ENCODE measurements at places on chromosomes 1 and 21.

- DNase-seq, result no peak
Measured at GRCh38 chr21:32046191-32046590, 173.4 kb downstream of the HUNK start.

DNA sequence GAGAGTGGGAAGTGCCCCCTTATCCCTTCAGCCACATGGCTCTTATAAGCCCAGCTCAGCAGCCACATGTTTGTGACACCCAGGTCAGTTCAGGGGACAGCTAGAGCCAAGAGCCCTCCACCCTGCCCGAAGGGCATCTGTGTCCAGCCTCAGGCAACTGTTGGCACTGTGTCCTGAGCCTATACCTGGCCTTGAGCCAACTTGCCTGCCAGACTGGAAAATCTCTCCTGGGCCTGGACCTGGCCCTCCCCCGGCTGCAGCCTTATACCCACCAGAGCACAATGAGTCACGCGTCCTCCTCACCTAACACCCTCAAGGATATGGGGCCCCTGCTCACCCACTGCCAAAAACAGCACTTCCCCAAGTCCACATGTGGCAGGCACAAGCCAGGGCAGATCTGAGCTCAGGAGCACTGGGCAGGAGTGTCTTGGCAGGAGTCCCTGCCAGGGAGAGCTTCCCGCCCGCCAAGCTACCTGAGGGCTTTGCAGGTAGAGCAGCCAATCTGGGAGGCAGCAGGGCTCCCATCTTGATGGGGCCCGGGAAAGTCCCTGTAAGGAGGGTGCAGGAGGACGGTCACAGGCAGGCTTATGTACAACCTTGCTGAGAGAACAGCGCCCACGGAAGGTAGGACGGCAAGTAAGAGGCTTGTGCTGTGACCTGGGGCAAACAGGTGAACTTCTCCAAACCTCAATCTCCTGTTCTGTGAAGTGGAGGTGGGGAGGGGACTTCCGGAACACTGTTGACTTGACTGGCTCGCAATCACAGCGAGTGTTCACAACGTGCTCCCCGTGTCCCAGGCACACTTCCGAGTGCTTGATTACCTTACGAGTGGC, 19.8 kb upstream of the HSPG2 start:
- DNase-seq, result peak; percentile 65

- DNase-seq, result no peak
Measured at GRCh38 chr21:26177746-26178426, 7.3 kb upstream of the APP start.

- DNase-seq, result no peak
Measured at GRCh38 chr1:39017266-39017665, 8.9 kb upstream of the NDUFS5 start.

DNA sequence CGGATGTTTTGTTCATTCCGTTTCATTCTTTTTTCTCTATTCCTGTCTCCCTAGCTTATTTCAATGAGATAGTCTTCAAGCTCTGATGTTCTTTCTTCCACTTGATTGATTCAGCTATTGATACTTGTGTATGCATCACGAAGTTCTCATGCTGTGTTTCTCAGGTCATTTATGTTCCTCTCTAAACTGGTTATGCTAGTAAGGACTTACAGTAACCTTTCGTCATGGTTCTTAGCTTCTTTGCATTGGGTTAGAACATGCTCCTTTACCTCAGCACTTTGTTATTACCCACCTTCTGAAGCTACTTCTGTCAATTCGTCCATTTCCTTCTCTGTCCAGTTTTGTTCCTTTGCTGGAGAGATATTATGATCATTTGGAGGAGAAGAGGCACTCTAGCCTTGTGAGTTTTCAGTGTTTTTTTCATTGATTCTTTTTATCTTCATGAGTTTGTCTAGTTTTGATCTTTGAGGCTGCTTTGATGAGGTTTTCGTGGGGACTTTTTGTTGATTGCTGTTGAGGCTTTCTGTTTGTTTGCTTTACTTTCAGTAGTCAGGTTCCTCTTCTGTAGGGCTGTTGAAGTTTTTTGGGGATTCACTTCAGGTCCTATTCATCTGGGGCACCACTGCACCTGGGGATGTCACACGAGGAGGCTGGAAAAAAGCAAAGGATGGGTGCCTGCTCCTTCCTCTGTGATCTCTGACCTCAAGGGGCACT, 496.9 kb upstream of the LRRC7 start:
- no peak for DNase-seq

- DNase-seq, result no peak
Measured at GRCh38 chr1:30763651-30764248, 6.2 kb upstream of the LAPTM5 start.

DNA sequence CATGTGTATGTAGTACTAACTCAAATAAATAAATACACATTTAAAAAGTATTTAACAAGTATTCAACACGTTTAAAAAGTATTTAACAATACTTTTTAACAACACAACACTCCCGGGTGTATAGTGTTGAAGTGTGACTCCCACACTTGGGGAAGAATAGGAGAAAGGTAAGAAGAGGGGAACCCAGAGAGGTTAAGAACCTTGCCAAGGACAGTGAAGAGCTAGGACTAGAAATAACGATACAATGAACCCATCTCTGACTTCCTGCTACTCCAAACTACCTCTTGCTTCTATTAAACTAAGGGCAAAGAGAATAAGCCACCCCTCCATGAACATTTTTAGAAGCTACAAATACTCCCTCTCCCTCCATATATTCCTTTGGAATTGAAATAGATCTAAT, 1.7 kb upstream of the GFI1 start:
- no peak for DNase-seq

DNA sequence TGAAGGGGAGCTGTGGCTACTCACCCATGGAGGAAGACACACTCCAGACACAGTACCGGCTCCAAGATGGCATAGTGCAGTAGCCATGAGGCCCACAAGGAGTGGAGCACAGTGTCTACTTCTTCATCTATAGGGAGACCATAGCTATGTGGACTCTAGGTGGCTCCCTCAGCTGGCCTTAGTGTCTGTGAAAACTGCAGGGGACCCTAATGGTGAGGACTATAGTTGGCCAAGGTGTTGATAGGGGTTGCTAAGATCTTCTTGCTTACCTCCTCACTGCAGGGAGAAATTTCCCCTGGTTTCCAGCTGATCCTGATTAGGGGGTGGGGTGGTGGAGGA, 58.9 kb downstream of the DIPK1A start:
- no peak for DNase-seq

Measured in activated T-cell treated with anti-CD3 and anti-CD28 coated beads, Interleukin-2, amount 50 U/mL, for 24 hours (primary cell).